ENCODE measurements at places on chromosomes 3 and 15. TPM values are rescaled to one million over a fixed set of nuclear protein-coding genes. Genes with fewer than 3 reads are reported as not detected.

The KLHL6 gene
- polyA plus RNA-seq: 1.0 TPM

The SNX1 gene
- 114 TPM for polyA plus RNA-seq

The SCAPER gene
- 25.3 TPM for polyA plus RNA-seq

The HRH1 gene
- polyA plus RNA-seq: 2.1 TPM

The FBXO40 gene
- not detected for polyA plus RNA-seq

The CLDN1 gene
- polyA plus RNA-seq: 44.8 TPM

The C3orf70 gene
- 7.5 TPM for polyA plus RNA-seq

The LNP1 gene
- polyA plus RNA-seq: 6.7 TPM

The SOX14 gene
- polyA plus RNA-seq: not detected

The GPR62 gene
- polyA plus RNA-seq: 0.74 TPM

The ZNF662 gene
- polyA plus RNA-seq: 21.0 TPM

The AQP9 gene
- 0.45 TPM for polyA plus RNA-seq

The XCR1 gene
- 0.04 TPM for polyA plus RNA-seq

The ST6GAL1 gene
- polyA plus RNA-seq: 61.7 TPM

The THRB gene
- 29.4 TPM for polyA plus RNA-seq

The CFAP91 gene
- 28.0 TPM for polyA plus RNA-seq

The CPNE9 gene
- polyA plus RNA-seq: 0.10 TPM

The ITIH1 gene
- polyA plus RNA-seq: not detected

The CADPS gene
- polyA plus RNA-seq: 1.4 TPM

The ANKRD63 gene
- 0.40 TPM for polyA plus RNA-seq

The DYNC1LI1 gene
- polyA plus RNA-seq: 35.9 TPM

The FOXB1 gene
- polyA plus RNA-seq: 0.20 TPM

The SLC24A5 gene
- 1.1 TPM for polyA plus RNA-seq

The CCDC54 gene
- polyA plus RNA-seq: 0.15 TPM

The CCR9 gene
- not detected for polyA plus RNA-seq

The IL5RA gene
- 1.0 TPM for polyA plus RNA-seq

Measured in renal pelvis (tissue), 12 donors.